ENCODE measurements at places on chromosomes 13 and 19. TPM values are rescaled to one million over a fixed set of nuclear protein-coding genes. Genes with fewer than 3 reads are reported as not detected.

CBARP gene
- 0.95 TPM for total RNA-seq

APOC1 gene
- total RNA-seq = 1.1 TPM

ZIK1 gene
- 11.1 TPM for total RNA-seq

TSHZ3 gene
- 0.57 TPM for total RNA-seq

KLK8 gene
- not detected for total RNA-seq

Measured in activated CD8-positive, alpha-beta memory T cell treated with anti-CD3 and anti-CD28 coated beads for 36 hours (primary cell).